Right lung (tissue), 10 donors: ENCODE measurements at places on chromosomes 4 and X. TPM values are rescaled to one million over a fixed set of nuclear protein-coding genes. Genes with fewer than 3 reads are reported as not detected.

Gene MAOA
- polyA plus RNA-seq = 67.6 TPM

Gene MAGEB17
- polyA plus RNA-seq = 0.09 TPM

Gene ODAM
- polyA plus RNA-seq = 16.0 TPM

Gene EFHC2
- 5.7 TPM for polyA plus RNA-seq

Gene FAM241A
- 3.6 TPM for polyA plus RNA-seq

Gene ATP2B3
- 0.28 TPM for polyA plus RNA-seq

Gene ZMAT1
- polyA plus RNA-seq = 28.2 TPM

Gene PDZD4
- 10.4 TPM for polyA plus RNA-seq

Gene RGN
- 16.5 TPM for polyA plus RNA-seq

Gene RIPPLY1
- 0.27 TPM for polyA plus RNA-seq

DNA sequence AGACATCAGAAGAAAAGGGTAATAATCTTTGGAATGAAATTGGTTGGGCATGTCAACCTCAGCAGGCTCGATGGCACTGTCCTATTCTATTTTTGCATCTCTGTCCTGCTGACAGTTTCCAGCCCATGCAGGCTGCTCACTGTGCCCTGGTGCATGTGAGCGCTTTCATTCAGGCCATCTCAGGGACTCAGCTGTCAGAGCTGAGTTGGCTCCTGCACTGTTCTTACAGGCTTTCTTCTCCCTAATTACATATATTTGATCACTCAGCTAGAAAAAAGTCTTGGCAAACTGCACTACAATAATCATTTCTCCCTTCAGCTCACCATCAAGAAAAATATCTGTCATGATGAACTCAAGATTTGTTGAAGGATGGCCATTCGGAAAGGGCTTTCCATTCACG lies 84.7 kb downstream of the RASL11B start:
- DNase-seq = no peak

- DNase-seq = no peak
Measured at GRCh38 chrX:111914398-111915090, 38.6 kb downstream of the TRPC5OS start.

DNA sequence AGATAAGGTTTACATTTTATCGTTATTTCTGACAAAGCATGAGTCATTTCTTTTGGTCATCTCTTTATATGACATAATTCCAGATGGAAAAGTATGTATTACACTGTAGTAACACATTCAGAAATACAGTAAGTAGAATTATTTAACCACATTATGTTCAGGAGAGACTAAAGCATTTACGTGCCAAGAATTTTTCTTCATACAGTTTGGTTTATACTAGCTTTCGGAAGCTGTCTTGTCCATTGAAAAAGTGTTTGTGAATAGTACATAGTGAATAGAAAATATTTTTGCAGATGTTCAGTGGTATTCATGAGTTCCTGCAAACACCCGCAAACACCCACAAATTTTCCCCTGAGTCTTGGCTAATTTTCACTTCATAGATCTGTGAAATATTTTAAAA lies 1033.0 kb upstream of the INTU start:
- DNase-seq = no peak

GRCh38 chrX:10176121-10177003 lies 19.6 kb downstream of the CLCN4 start:
- no peak for DNase-seq

DNA sequence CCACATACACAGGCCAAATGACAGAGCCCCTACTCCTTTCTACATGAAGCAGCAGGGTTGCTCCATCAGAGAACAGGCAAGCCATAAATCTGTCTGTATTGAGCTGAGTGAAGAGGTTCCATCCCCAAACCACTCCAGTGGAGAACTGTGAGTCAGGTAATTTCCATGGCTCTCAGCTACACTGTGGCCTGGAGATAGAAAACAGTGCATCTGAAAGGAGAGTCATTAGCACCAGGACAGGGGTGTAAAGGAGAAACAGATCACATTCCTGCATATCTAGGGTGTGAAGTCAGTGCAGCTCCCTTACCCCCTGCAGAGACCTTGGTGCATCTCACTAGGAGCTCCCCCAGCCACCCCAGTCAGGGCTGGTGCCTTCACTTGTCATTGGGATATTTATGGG lies 314.7 kb downstream of the CHIC1 start:
- DNase-seq = no peak

DNA sequence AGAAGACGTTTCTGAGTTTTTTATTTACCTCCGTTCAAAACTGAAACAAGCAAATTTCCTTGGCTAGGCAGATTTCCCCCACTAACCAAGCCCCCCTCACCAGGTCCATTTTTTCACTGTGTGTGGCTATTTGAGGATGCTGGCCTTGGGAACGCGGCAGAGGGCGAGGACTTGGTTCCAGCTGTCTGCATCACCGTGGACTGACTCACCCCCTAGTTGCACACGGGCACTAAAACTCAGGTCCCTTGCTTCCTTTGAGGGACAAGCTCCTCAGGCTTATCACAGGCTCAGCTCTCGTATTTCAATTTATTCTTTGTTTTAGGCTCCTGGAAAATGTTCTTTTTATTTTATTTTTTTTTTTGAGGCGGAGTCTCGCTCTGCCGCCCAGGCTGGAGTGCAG lies 8.4 kb upstream of the MTNR1A start:
- DNase-seq = no peak

GRCh38 chr4:155964016-155964891 lies 10.6 kb upstream of the CTSO start:
- no peak for DNase-seq

- DNase-seq = no peak
Measured at GRCh38 chrX:44747969-44748368, 95.9 kb upstream of the DUSP21 start.

GRCh38 chrX:11215191-11215921 lies 77.9 kb upstream of the AMELX start:
- no peak for DNase-seq

DNA sequence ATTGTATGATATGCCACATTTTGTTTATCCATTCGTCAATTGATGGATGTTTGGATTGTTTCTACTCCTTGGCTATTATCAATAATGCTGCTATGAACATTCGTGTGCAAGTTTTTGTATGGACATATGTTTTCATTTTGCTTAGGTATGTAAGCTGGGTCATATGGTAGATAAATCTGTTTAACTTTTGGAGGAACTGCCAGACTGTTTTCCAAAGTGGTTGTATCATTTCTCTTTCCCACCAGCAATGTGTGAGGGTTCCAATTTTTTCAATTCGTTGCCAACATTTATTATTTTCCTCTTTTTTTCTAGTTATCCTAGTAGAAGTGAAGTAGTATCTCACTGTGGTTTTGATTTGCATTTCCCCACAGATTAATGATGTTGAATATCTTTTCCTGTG lies 71.8 kb downstream of the DIAPH2 start:
- DNase-seq = no peak

DNA sequence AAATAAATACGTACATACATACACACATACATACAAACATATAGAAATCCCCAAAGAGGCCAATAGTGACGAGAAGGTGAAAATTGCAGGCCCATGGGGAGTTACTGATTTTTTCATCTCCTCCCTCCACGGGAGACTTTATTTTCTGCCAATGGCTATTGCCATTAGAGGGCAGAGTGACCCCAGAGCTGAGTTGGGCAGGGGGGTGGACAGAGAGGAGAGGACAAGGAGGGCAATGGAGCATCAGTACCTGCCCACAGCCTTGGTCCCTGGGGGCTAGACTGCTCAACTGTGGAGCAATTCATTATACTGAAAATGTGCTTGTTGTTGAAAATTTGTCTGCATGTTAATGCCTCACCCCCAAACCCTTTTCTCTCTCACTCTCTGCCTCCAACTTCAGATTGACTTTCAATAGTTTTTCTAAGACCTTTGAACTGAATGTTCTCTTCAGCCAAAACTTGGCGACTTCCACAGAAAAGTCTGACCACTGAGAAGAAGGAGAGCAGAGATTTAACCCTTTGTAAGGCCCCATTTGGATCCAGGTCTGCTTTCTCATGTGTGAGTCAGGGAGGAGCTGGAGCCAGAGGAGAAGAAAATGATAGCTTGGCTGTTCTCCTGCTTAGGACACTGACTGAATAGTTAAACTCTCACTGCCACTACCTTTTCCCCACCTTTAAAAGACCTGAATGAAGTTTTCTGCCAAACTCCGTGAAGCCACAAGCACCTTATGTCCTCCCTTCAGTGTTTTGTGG lies 180.7 kb downstream of the AR start:
- DNase-seq = no peak

DNA sequence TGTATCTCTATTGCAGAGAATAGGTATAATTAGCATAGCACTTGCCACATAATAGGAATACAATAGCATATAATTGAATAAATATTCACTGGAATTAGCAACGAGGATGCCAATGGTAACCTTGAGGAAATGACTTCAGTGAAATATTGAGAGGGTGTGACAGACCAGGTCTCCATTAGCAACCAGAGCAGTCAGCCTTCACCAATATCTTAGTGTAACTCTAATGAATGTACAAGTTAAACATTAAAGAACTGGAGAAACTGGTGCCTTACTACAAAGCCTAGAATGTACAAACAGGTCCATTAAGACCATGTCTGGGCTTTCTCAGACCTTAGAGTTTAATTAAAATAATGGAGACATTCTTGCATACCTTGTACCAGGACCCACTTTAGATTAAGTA lies 143.0 kb downstream of the MAGEB17 start:
- DNase-seq = no peak

- DNase-seq = no peak
Measured at GRCh38 chrX:78111140-78111931, 7.3 kb downstream of the PGK1 start.

DNA sequence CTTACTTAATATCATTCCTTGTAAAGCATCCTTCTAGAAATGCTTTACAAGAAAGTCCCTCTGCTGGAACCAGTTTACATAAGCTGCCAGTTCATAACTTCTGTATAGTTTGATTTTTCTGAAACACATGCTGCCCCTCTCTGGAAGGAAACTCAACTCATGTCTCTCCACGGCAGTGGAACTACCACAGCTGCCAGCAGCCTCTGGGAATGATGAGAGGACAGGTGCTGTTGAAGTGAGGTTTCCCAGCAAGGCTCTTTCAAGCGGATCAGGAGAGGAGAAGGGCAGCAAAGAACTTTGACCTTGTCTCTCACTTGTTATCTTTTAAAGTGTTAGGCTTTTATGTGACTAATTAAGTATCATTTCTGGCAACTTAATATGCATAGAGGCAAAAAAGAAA lies 7.3 kb downstream of the GRPR start:
- DNase-seq = no peak

GRCh38 chrX:70754169-70754848 lies 154.2 kb downstream of the TEX11 start:
- no peak for DNase-seq

DNA sequence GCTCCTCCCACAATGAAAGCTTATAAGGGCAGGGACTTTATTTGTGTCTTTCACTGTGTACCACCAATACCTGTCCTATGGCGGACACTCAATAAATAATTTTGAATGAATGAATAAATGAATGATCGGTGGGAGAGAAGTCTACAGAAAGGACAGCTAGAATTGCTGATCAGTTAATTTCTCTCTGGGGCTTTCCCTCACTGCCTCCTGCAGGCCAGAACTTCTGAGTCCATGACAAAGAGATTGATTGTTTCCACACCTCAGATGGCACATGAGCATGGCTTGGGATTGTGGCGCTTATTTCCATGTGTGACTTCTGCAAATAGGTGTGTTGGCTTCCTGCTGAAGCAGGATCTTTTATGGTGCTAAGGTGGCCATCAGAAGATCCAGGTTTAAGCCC lies 6.3 kb downstream of the FAM47E start:
- no peak for DNase-seq

- DNase-seq = no peak
Measured at GRCh38 chr4:156665780-156666366, 305.7 kb downstream of the PDGFC start.

GRCh38 chr4:42720533-42720932 lies 63.6 kb upstream of the ATP8A1 start:
- no peak for DNase-seq

DNA sequence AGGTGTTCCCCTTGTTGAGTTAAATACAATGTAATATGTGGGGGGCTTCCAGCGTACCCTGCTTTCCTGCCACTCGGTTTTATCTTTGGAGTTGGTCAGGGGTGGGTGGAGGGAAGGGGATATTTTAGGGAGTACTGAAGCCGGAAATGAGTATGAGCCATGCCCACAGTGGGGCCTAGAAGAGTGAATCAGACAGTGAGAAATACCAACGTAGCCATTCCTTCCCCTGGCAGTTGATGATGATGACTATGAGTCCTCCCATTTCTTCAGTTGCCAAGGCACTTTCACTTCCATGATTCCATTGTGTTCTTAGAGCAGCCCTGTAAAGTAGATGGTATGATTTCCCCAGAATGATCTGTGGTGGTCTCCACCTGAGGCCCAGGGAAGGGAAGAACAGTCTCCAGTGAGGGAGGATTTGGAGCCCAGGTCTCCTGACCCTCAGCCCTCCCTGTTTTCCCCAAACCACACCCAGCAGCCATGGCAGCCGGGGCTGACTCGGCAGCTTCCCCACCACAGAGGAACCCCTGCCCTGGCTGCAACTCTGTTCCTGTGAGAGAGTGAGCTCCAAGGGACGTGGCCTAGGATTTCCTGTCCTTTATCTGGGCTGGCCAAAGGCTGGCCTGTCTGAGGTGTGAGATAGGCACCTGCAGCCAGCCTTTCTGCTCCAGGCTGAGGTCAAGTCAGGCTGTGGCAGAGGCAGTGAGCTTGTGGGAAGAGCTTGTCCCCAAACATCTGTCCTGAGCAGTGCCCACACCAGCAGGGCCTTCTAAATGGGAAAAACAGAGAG lies 52.7 kb downstream of the STARD8 start:
- no peak for DNase-seq

GRCh38 chr4:1253831-1254230 lies 4.9 kb upstream of the CTBP1 start:
- no peak for DNase-seq

DNA sequence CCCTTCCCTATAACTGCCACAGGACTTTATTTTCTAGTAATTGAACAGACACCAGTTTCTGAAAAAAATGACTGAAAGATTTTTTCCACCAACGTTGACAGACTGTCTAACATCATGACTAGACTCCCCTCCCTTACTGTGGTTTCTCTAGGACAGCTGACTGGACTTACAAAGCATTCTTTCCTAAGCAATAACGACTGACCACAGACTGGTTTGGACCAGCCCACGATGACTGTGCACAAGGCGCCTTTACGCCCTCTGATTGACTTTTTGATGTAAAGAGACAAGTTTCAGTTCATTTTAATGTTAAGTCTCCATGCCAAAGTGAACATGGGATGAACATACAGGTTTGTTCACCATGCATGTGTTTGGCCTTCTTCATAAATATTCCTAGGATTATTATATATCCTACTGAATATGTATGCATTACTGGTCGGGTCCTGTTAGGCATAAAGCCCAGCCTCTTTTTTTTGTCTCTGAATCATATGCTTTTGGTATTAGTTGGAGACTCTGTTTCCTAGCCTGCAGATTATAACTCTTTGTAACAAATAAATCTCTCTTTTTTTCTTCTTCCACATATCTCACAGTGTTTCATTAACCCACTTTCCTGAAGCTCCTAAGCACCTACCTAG lies 50.5 kb upstream of the UGT2B4 start:
- DNase-seq = no peak

DNA sequence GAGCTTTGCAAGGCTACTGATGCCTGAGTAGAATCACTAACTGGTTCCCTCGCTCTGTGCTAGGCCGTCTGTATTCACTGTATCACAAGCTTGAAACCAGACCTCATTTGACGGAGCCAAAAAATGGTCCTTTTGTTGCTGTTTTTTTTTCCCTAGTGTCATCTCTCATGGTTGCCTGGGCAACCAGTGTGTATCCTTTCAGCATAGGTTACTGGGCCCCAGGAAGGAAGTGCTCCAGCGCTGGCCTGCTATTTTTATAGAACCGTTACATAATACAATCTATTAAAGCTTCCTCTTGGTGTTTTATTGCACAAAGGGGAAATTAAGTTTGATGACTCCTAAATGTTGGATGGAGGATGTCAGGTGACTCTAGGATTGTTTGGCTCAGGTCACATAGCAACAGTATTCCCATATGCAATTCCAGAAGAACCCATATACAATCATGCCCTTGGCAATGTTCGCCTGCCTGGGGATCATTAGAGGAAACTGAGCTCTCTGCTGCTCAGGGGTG lies 220.4 kb downstream of the SPRY1 start:
- DNase-seq = peak; percentile 55
